NCI-H460 (cell line): ENCODE measurements at places on chromosomes 2 and 18.

DNA sequence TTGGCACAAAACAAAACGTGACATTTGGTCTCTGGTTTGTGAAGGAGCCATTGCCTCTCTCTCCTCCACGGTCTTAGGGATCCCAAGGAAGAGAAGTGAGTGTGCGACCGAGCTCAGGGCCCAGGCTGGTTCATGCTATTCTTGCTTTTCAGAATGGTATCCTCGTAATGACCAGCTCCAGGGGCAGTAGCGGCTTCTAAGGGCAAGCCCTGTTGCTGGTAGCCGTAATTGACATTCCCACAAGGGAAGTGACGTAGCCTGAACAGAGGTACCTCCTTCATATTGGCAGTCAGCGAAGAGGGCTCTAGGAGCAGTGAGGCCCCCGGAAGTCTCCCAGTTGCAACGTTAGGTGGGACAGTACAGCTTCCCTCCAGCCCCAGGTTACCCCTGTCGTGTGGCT lies 77.9 kb downstream of the CLIP4 start:
- DNase-seq = no peak

GRCh38 chr2:64327510-64328414 lies 126.2 kb upstream of the LGALSL start:
- no peak for DNase-seq

DNA sequence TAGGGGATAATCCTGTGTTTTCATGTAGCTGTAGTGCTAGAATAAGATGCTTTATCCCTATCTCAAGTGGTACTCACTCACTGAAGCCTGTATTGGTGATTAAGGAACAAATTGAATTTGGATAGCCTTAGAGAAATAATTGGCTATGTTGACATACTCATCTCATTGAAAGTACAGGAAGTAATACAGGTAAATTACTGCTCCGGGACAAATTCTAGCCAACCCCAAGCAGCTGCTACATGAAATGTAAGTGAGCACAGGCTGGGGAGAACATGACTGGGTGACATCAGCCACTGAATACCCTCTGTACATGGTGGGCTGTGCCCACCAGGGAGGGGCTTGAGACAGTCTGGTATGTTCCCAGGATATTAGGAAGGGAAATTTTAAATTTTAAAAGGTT lies 188.4 kb upstream of the RASGRP3 start:
- DNase-seq = no peak

- peak; percentile 41 for DNase-seq
Measured at GRCh38 chr2:152247337-152247695, 71.8 kb upstream of the STAM2 start.

- no peak for DNase-seq
Measured at GRCh38 chr2:2941205-2941604, 436.4 kb downstream of the EIPR1 start.

DNA sequence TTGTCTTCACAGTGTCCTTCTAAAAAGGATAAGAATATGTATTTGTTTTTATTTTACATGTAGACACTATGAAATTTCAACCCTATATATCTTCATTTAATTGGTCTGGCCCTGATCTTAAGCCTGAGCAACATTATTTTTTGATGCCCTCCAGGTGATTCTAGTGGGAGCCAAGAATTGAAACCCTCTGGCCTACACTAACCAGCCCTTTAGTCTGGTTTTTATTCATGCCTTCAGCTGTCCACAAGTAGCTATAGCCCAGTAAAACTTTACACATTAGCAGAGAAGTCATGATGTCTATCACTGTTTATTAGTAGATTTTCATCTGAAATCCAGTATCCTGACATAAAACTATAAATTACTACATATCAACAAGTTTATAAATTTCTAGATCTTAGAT lies 52.7 kb upstream of the UBXN4 start:
- DNase-seq = no peak

DNA sequence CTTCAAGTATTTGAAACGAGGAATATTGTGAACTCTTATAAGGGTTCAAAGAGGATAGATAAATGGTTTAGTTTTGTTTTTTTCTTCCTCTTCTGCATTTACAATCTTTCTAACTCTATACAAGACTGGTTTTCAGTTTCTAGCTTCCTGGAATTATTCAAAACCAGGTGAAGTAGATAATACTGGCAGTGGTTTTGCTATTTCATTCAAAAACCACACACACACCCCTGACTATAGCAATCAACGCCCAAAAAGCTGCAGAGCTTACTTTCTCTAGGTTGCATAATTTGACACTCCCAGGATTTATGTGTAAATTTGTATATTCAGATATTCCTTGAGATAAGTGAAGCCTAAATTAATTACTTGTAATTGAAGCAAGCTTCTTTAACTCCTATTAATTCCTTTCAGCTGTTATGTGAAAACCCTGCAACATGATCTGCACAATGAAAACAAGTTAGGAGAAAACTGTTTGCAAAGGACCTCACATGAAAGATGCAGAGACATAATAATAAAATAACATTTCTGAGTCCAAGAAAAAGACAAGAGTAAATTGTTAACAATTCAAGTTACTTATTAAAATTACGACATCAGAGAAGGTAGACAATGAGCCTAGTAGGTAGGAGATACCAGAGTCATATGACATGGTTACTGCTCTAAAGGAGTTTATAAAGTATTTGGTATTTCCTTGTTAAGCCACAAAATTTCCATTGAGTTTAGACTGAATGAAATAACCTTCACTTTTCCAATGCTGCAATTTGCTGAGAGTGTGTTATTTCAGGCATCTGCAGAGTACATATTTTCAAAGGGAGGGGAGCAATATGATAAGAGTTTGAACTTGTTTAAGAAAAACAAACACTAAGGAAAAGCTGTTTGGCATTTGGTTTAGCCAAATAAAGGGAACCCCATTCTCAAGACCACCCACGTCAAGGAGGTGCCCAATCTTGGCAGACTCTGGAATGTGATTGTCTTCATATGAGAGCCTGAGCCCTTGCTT lies 1.6 kb upstream of the NFE2L2 start:
- DNase-seq = no peak

- DNase-seq = no peak
Measured at GRCh38 chr2:203661279-203661908, 45.0 kb upstream of the CD28 start.

DNA sequence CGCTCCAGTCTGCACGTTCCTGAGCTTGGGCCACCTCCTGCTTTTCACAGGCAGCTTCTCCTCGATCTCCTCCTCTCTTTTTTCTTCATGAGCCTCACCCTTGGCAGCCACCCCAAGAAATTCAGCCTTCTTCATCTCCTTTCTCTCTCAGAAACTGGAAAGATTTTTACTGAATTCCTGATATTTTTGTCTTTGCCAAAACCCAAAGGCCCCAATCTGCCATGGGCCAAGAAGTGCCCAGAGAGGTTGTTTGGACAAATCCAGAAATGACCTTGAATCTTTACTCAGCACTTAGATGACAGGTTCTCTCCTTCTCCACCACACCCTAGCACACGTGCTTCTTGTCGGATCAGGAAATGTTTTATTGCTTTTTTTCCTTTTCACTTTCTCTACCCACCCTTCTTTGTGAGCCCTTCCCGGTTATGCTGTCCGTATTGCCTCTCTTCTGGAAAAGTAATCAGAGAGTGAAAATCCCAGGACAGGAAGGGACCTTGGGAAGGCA lies 134.5 kb upstream of the TNP1 start:
- DNase-seq = no peak
